Pancreas (tissue), 10 donors: ENCODE measurements at places on chromosomes 1 and 21.

DNA sequence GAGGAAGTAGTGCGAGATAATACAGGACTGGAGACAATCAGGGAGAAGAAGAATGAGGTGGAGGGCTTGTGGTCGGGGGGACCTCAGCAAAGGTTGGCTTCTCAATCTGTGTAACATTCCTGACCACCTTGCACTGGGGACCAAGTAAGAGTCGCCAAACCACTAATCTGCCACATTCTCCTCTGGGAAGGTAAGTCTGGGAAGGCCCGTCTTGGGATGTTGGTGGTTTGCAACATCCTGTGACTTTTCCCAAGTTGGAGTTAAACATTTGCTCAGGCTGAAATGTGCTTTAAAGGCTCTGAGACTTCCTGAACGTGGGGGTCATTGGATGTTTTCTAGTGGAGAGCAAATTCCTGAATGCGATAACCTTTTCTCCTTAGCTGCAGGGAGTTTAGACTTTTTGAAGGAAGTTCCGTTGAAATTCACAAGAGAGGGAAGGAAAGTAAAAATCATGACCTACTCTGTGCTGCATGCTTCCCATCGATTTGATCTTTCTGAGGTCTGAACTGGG lies 325.9 kb downstream of the RPS6KC1 start:
- no peak for DNase-seq

- DNase-seq, result no peak
Observed at GRCh38 chr1:34266127-34266951, 89.6 kb downstream of the C1orf94 start.

GRCh38 chr1:171530676-171531075 lies 45.3 kb downstream of the PRRC2C start:
- DNase-seq, result no peak

GRCh38 chr21:34635307-34635706 lies 20.4 kb upstream of the RCAN1 start:
- DNase-seq, result no peak

DNA sequence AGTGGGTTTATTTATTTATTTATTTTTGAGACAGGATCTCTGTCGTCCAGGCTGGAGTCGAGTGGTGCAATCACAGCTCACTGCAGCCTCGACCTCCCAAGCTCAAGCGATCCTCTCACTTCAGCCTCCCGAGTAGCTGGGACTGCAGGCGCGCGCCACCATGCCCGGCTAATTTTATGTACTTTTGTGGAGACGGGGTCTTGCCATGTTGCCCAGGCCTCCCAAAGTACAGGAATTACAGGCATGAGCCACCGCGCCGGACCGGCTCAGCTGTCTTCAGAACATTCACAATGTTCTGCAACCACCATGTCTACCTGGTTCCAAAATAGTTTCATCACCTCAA lies 406 bp upstream of the DNAJC8 start:
- DNase-seq, result no peak

- no peak for DNase-seq
Observed at GRCh38 chr1:87497380-87498203, 168.9 kb downstream of the LMO4 start.

DNA sequence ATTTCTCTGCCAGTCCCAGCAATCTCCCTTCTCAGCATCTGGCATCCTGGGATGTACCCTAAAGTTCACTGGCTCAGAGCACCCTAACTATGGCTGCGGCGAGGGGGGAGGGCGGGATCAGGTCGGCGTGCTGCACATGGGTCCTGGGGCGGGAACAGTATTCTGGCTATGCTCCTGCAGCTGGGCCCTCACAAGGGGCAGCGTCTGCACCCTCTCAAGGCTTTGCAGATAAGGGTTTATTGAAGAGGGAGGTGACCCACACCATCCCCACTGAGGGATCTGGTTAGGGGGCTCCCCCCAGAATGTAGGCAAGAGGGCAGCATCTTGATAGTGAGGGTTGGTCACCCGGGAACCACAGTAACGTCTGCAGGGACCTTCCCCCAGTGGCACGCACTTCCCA lies 44.9 kb upstream of the PCBP3 start:
- DNase-seq, result no peak

- no peak for DNase-seq
Observed at GRCh38 chr1:184465489-184466146, 78.8 kb downstream of the C1orf21 start.

DNA sequence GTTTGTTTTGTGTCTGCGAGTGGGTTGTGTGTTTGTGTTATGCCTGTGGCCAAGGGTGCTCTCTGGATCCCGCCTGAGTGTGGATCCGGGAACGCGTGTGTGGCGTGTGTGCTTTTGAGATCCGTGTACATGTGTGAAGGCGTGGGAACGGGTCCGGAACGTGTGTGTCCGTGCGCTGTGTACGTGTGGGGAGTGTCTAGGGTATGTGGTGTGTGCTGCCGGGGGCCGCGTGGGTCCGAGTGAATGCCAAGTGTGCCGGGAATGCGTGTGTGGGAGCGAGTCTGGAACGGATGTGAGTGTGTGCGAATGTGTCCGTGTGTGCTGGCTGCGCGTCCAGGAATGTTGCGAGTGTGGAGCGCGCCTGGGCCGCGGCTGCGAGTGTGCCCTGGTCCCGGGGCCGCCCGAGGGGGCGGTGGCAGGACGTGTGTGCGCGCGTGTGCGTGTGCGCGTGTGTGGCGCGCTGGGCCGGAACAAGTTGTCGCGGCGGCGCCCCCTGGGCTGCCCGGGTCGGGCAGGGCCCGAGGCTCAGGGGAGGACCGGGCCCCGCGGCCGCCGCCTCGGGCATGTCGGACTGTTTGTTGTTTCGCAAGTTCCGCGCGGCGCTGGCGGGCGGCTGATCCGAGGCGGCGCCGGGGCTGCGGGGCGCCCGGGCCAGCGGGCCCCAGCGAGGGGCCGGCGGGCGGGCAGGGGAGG lies 953 bp downstream of the PTPRU start:
- DNase-seq, result peak; percentile 67

DNA sequence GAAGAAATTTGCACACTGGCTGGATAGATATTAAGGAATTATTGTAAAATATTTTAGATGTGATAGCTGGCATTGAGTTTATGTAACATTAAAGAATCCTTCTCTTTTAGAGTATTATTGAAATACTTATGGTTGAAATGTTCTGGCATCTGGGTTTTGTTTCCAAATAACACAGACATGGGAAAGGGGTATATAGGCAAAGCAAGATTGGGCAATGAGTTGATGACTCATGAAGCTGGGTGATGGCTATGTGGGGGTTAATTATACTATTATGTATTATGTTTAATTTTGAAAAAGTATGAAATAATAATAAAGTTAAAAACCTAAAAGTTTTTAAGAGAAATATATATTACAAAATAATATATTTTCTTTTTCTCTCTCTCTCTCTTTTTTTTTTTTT lies 12.5 kb upstream of the PTPN14 start:
- no peak for DNase-seq

- DNase-seq, result no peak
Observed at GRCh38 chr1:115647919-115648650, 6.3 kb downstream of the VANGL1 start.

DNA sequence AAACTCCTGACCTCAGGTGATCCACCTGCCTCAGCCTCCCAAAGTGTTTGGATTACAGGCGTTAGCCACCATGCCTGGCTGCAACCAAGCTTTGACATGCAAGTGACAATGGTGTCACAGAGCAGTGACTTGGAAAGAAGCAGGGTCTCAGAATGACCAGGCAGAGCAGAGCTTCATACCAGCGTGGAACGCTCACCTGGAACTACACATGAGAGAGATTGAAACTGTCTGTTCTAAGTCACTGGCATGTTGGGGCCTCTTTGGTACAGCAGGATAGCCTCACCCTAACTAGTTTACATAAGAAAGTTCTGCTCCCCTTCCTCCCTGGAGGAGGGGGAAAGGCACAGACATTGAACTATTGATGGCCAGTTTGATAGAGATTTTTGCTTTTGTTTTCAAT lies 47.5 kb upstream of the ITPKB start:
- no peak for DNase-seq

DNA sequence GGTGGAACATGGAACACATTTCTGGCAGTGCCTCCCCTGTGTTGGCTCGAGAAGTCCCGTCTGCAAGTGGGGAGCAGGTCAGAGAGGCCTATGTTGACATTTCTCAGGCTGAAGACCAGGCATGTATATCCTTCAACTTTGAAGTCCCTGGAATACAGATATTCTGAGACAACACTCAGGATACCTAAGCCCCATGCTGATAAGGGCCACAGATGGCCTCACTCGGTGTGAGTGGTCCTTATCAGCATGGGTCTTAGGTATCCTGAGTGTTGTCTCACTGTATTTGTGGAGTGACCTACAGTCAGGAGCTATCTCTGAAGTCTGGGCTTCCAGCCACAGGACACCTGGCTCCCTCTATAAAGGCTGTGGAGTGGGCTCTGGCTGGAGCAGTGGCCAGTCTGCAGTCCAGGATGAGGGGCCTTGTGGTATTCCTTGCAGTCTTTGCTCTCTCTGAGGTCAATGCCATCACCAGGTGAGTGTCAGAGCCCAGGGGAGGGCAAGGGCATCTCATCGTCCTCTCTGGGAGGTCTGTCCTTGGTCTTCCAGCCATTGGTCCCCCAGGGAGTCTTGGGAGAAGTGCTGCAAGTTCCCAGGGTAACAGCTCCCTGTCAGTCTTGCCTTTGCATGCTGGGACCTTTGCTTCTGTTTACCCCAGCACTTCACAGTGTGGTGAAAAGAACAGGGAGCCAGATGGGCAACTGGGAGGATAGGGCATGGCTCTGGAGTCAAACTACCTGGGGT lies 29.6 kb downstream of the PROK1 start:
- DNase-seq, result no peak

GRCh38 chr1:30673395-30673794 lies 50.0 kb downstream of the MATN1 start:
- DNase-seq, result no peak

- DNase-seq, result no peak
Observed at GRCh38 chr1:234969011-234969441, 159.6 kb downstream of the TOMM20 start.

DNA sequence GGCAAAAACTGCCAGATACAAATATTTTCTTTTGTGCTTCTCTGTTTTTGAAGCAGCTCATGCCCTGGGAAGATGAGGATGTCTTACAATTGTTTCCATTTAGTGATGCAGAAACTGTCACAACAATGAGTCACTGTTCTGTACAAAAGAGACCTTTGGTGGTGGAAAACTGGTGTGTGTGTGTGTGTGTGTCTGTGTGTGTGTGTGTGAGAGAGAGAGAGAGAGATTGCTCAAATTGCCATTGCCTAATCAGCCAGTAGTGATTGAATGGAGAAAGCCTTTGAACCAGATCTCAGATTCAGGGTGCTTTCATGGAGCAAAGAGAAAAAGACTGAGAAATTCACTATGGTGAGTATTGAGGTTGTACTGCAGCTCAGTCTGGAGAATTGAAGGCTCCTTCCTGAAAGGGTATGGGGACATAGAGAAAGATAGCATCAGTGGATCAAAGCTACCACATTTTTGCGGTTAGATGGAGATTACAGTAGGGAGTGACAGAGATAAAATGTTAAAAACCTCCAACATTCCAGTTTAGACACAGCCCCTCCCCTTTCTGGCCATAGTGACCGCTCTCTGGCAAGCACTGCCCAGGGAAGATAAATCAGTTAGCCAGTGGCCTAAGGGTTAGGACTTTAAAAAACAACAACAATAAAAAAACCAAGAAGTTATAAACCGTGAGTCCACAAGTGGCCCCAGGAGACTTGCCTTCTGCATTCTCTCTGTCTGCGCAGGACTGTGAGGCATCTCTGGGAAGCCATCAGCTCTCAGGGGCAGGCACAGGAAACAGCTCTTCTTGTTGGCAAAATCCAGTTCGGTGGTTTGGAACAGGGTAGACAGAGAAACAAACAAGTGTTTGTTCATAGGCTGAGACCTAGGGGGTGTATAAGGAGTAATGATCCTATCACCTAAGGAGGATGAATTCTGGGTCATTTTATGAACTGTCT lies 406.5 kb downstream of the DUSP10 start:
- DNase-seq, result no peak

GRCh38 chr1:80779275-80779674 lies 1021.5 kb upstream of the ADGRL2 start:
- no peak for DNase-seq

GRCh38 chr1:164583196-164583595 lies 24.2 kb downstream of the PBX1 start:
- DNase-seq, result no peak

DNA sequence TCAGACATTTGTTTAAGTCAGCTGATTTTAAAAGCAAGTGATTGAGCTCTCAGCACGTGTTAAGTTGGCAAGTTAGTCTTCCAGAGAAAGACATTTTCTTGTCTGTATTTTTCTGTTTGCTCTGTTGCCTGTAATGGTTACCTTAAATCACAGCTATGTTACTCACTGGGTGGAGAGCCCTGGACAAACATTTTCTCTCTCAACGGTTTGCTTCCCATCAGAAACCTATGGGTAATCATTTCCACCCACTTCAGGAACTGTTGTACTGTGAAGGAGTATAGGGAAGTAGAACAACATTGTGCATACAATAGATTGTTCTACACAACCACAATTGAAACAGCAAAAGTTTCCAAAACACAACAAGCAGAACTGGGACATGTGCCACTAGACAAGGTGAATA lies 113.9 kb upstream of the DPT start:
- DNase-seq, result no peak

- no peak for DNase-seq
Observed at GRCh38 chr1:196678510-196678884, 26.7 kb downstream of the CFH start.

DNA sequence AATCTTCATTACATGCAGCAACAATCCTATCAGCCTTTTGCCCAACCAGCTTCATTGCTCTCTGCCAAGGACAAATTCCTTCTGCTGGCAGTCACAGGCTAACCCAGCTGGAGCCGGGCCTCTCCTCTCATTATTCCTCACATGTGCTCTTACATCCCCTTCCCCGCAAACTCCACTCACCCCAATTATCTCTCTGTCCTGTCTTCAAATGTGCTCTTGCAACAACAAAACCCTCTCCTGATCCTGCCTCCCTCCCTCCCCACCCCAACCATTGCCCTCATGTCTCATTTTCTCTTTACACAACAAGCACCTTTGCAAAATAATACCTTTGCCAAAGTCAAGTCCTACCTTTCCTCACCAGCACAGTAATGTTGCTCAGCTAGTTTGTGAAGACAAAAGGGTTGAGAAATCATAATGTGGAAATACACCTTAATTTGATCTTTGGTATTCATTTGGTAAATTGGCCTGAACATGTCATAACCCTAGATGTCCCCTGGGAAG lies 36.0 kb upstream of the DHCR24 start:
- no peak for DNase-seq

GRCh38 chr1:243267914-243268653 lies 12.2 kb downstream of the SDCCAG8 start:
- DNase-seq, result no peak

- DNase-seq, result no peak
Observed at GRCh38 chr1:246681900-246682895, 42.0 kb upstream of the SCCPDH start.

GRCh38 chr1:168407832-168408538 lies 127.3 kb downstream of the TBX19 start:
- DNase-seq, result no peak

DNA sequence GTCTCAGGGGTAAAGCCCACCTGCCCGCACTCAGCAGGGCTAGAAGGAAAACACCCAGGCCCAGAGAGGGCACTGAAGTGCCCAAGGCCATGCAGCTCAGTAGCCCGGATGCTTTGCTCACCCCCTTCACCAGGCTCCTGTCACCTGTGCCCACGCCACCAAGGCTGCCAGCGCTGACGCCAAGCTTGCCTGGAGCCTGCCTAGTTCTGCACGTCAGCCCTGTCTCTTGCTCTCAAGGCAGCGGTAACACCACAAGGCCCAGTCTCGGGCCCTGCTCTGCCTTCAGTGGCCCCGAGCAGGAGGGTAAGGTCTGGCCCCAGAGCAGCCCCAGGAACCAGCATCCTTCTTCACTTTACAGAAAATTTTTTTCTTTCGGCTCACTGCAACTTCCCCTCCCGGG lies 7.7 kb downstream of the TMEM63A start:
- DNase-seq, result no peak

- DNase-seq, result no peak
Observed at GRCh38 chr1:192860478-192861185, 51.8 kb downstream of the RGS2 start.

- DNase-seq, result no peak
Observed at GRCh38 chr1:213876531-213876930, 111.2 kb upstream of the PROX1 start.
